ENCODE measurements at places on chromosomes 16 and 17. TPM values are rescaled to one million over a fixed set of nuclear protein-coding genes. Genes with fewer than 3 reads are reported as not detected.

The TP53TG3B gene
- total RNA-seq, result not detected

The OR4D1 gene
- total RNA-seq, result not detected

The PRKCB gene
- not detected for total RNA-seq

The CHD9NB gene
- 1.1 TPM for total RNA-seq

The C17orf50 gene
- not detected for total RNA-seq

The KCNH6 gene
- 0.28 TPM for total RNA-seq

The MT3 gene
- not detected for total RNA-seq

The TMEM235 gene
- total RNA-seq, result not detected

The KCNAB3 gene
- 0.36 TPM for total RNA-seq

The NPIPA3 gene
- not detected for total RNA-seq

DNA sequence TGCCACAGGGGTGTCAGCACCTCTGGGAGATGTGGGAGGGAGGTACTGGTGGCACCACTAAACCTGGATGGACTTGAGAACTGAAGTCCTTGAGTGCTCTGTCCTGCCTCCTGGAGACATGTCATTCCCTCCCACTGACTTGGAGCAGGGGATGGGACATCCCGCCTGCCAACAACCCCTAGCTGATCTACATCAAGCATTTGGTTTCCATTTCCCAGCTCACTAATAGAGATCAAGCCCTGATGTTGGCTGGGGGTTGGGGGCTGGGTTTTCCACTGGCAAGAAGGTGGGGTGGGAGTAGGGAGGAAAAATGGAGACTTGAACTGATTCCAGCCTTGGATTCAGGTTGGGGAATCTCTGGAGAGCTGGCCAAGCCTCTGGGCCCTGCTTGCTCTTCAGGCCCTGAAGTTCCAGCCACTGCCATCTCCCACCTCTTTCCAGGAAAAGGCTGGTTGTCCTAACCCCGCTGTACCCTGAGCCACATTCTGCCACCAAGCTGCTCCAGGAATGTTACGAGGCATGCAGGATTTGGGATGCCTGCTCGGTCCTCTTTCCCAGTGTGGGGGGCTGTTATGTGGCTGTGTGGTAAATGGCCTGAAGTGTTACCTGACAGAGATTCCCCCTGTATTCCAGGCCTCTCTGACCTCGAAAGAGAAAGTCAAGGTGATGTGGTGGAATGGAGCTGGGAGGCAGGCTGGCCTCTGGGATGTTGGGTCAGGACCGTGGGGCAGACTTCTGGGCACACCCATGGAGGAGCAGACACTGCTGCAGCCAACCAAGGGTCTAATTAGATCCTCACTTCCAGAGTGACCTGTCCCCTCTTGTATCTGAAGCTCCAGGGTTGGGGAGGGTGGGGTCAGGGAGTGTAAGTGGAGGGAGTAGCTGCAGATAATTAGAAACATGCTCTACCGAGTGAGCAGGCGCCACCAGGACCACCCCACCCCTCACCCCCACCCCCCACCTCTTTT, 16.7 kb downstream of the IGFBP4 start:
- DNase-seq, result no peak

- DNase-seq, result no peak
Observed at GRCh38 chr16:85334718-85335583, 222.7 kb upstream of the CIBAR2 start.

DNA sequence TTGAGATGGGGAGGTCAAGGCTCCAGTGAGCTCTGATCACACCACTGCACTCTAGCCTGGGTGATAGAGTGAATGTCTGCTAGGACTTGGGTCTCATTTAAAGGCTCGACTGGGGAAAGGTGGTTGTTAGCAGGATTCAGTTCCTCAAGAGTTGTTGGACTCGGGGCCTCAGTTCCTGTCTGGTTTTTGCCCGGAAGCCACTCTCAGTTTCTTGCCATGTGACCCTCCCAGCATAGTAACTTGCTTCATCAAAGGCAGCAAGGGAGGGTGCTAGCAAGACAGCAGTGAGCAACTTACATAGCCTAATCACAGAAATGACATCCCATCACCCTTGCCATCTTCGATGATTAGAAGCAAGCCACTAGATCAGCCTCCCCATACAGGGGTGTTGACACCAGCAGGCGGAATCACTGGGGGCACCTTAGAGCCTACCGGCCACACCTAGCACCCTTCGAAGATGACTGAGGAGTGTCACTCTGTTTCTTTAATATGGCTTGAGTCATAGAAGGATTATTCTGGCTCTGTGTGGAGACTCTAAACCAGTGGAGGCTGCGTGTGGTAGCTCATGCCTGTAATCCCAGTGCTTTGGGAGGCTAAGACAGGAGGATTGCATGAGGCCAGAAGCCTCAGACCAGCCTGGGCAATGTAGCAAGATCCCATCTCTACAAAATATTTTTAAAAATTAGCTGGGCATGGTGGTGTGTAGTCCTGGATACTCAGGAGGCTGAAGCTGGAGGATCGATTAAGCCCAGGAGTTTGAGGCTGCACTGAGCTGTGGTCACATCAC, 13.2 kb upstream of the SCNN1B start:
- no peak for DNase-seq

GRCh38 chr17:57498443-57498842, 242.1 kb downstream of the MSI2 start:
- no peak for DNase-seq

DNA sequence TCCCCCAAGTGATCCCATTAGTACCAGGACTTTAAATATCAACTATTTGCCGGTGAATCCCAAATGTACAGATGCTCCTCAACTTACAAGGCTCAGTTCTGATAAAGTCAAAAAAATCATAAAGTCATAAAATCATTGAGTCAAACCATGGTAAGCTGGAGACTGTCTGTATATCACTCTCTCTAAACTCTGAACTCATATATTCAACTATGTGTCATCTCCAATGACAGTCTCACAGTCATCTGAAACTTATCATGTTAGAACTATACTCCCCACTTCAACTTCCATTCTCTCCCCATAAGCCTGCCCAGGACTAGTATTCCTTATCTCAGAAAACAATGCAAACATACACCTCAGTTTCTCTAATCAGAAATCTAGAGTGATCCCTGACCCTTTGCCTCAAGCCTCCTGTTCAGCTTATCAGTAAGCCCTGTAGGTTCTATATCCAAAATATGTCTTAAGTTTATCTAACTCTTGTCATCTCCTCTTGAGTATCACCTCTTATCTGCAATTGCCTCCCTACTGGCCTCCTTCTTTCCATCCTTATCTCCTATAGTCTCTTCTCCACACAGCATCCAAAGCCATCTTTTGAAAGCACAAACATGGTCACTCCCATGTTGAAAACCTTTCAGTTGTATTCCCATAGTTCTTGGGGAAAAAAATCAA, 55.0 kb downstream of the SSH2 start:
- no peak for DNase-seq

DNA sequence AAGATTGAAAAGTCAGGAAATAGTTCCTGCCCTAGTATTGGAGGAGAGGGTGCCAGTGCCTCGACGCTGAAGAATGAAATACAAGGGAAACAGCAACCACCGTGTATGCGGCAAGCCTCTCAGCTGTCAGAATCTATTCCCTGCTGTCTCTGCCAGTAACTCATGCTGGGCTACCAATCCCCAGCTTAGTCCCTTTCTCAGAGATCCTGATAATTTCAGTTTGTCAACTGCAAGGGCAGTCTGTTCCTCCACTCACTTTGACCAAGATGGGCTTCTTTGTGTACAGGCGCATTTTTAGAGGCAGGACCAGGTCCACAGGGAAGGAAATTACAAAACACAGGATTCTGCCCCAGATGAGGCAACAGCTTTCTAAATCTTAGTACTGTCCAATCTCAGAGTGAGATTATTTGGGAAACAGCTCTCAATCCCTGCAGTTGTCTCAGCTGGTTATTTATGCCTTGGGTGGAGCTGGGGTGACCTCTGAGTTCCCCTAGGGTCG, 1.3 kb downstream of the NQO1 start:
- DNase-seq, result no peak

- peak; percentile 51 for DNase-seq
Observed at GRCh38 chr16:72189865-72190371, 18.0 kb upstream of the PMFBP1 start.

- peak; percentile 97 for DNase-seq
Observed at GRCh38 chr17:35254107-35254773, 11.4 kb downstream of the SLFN5 start.

DNA sequence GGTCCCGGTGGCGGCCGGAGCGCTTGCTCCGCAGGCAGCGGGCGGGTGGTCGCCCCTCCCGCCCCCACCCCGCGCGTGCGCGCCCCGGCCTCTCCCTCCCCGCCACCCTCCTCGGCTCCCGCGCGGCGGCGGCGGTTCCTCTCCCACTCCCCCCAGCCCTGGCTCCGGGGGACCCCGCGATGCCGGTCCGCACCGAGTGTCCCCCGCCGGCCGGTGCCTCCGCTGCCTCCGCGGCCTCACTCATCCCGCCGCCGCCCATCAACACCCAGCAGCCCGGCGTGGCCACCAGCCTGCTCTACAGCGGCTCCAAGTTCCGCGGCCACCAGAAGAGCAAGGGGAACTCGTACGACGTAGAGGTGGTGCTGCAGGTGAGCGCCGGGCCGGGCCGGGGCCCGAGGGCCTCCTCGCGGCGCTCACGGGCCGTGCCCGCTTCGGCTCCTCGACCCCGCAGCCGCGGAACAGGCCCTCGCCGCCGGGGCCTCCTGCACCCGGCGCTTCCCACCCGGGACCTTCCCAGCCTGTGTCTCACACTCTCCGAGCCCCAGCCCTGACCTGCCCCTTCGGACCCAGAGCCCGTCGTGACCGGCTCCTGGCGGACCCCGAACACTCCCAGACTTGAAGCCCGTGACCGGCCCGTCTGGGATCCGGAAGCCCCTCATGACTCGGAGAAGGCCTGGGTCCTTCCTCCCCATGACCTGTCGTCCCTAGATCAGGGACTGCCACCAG, 490 bp downstream of the GID4 start:
- no peak for DNase-seq

- DNase-seq, result no peak
Observed at GRCh38 chr17:36856222-36856621, 81.1 kb upstream of the LHX1 start.

DNA sequence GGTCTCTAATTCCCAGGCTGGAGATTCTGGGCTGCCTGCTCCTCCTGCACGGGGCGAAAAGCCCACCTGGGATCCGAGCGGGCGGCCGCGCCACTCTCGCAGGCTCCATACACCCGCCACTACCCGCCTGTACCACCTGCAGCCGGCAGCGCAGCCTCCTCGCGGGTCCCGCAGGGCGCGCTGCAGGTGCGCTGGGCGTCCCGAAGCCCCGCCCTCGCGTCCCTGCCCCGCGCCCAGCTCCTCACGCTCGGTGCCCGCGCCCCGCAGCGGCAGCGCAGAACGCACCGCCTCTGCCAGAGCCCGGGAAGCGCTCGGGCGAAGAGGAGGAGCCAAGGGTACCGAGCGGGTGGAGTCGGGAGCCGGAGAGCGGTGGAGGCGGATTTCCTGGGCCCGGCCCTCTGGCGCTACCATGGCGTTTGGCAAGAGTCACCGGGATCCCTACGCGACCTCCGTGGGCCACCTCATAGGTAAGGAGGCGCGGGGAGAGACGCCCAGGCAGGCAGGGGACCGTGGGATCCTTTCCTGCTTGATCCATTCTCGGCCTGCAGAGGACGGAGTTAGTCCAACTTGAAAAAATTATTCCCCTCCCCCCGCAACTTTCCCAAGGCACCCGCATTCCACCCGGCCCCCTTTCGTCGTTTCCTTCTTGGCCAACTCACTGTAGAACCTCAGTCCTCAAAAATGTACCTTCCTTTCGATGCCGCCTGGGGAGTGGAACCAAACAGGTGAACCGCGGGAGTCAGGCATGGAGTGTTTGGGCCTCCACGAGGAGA, at the start of gene TOM1L1:
TSS of gene TOM1L1 (plus strand) at position 396 of the 773 bp plus-strand sequence. CDS start at position 410, 14 bp downstream.
- DNase-seq, result peak; percentile 46

DNA sequence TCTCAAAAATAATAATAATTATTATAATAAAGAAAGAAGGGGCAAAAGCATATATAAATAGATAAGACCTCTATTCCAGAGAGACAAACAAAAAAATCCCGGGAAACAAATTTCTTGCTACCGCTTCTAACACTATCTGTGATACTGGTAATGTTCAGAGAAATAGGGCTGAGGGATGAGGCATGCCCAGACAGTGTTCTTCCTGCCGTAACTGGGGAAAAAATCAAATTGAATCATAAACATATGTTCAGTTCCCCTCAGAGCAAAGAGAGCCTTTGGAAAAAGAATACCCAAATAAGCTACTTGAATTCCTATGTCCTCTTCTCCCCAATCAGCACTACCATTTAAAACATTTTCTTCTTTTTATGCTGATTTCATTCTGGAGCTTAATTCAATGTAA, 688.0 kb downstream of the KCNJ2 start:
- DNase-seq, result no peak

- peak; percentile 47 for DNase-seq
Observed at GRCh38 chr16:84266451-84266850, 26.6 kb upstream of the KCNG4 start.

DNA sequence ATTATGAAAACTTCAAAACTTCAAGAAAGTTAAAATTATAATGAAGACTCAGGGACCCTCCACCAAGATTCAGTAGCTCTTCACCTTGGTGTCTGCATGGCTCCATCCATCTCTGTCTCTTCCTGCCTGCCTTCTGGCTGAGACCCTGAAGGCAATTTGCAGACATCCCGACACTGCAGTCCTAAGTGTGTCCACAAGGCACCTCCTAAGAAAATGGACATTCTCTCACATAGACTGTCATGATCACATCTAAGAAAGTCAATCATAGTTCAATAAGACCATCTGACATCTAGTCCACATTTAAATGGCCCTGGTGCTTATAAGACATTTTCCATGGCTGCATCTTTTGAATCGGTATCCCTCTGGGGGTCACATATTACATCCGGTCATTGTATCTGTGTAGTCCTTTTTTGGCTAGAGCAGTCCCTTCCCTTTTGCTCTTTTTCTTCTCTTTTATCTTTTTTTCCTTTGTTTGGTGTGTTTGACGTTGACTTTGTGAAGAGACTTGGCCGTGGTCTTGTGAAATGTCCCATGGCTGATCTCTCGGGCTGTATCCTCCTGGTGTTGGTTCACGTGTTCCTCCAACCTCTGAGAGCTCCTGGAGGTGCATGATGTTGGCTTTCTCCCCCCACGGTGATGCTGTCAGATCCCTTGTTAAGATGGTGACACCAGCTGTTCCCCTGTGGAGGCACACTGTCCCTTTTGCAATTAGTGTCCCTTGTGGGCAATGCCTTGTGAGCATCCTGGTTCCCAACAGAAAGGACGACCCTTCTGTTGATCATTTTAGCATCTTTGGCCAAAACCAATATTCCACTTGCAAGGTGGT, 5.0 kb upstream of the TNFRSF13B start:
- DNase-seq, result no peak

DNA sequence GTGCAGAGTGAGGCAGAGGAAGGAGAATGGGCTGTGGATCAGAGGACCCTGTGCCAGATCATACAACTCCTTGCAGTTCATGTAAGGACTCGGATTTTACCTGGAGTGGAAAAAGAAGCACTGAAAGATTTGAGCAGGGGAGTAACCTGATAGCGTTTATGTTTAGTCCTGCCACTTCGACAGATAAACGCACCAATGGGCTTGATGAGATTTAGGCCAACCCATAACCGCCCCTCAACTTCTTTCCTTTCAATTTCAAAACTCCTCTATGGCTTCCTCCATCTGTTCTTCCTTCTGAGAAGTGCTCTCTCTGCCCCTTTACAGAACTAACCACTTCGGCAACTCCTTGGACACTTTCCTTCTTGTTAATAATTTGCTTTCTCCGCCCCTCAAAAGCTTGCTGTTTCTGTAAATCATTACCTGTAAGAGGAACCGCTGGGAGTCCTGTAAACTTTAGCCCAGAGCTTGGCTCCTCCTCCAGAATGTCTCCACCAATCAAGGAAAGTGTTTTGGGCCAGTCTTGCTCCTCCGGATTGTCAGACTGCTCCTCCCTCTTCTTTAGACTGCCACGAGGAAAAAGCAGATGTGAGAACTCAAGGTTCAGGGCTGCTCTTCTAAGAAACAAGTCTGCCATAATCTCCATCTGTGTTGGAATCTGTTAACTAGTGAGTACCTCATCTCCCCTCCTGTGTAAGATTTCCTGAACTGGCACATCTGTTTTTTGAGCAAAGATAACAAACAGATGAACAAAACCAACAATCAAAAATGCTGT, at the start of gene ACSM3:
TSS of gene ACSM3 (plus strand) at position 554 of the 772 bp plus-strand sequence. CDS start 6,021 bp downstream, outside the sequence.
- peak; percentile 76 for DNase-seq

Data from IMR-90 (cell line).